ENCODE measurements at places on chromosomes 6 and 20.

DNA sequence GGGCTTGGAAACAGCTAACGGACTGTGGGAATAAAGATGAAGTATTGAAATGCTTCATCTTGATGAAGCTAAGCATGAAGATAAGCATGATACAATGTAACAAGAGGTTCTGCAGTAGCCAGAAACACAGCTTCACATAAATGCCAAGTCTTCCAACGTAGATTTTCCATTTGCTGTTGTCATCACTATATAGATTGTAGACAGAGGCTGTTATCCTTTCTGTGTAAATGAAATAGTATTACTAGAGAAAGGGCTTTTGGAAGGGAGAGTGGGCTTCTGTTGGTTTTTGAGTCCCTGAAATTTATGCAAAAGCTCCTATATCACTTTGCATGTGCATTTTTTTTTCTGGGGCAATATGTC, 649.0 kb downstream of the RNF144B start:
- no peak for DNase-seq

DNA sequence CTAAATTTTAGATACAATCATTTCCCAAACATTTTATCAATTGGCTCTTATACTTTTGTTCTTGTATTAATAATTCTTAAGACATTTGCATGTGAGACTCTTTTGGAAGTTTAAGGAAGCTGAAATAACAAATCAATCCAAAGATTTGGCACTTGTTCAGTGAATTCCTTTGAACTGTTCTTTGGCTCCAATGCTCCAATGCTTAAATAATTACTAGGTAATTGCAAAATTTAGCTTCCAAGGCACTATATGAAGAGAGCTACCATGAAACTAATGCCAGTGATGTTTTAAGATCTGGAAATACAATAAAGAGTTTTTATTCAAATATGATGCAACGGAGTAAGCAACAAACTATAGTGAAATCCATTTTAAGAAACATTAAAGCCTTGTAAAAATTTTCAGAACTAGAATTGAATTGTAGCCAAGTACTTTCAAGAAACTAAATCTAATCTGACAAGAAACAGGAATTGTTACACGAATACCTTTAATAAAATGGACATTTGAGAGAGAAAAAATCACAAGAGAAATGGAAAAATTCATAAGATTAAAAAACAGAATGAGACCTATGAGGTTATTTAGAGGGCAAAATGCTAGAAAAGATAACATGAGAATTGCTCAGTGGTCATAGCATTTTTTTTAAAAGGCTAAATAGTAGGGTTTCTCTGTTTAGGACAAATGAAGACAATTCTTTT, 43.6 kb upstream of the SMLR1 start:
- no peak for DNase-seq

- DNase-seq: no peak
These were observed 104.6 kb upstream of the CDYL start for GRCh38 chr6:4671587-4672115.

DNA sequence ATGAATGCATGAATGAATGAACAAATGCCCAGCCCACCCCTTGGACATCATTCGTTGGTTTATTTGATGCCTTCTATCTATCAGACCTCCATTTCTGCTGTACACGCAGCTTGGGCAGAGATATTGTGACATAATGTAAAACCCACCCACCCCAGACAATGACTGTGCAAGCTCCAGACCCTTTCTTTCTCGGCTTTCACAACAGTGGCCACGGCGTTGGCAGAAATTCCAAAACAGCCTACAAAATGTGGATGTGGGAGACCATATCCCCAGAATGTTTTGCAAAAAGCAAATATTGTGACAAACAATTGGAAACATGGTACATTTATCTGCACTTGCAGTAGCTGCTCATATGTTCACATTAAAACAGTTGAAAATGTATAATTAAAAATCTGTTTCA, 162.0 kb upstream of the MAFB start:
- no peak for DNase-seq

DNA sequence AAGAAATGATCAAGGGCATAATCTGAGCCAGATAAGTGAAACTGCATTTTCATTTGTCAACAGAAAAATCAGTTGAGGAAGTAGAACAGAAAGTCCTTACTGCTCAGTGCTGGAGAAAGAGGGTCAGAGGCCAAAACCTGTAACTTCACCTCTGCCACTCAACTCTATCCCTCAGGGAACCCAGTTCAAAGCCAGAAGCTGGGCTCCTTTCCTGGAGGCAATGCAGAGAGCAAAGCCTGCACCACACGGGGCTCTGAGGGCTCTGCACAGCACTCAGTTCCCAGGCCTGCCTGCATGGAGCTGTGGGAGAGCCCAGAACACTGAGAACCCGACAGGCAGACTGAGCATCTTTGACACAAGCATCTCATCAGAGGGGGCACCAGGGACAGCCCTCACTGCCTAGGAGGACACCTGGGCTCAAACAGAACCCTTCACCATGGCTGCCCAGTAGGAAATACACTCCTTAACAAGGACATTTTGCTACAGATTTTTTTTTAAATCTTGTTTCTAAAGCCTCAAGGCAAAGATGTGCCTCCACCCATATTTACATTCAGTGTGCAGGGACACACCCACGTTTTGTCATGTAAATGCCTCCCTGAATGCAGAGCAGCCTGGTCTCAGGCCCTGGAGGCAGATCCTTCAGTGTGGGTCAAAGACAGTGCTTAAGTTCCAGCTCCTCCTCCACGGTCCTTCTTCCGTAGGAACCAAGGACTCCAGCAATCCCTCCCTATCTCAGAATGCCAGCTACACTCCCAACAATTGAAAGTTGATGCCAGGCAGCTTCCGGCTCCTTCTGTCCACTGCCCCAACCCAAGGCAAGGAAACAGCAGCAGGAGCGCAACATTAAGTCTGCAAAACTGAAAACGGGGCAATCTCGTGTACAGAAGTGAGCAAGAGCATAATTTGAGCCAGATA, 6.6 kb downstream of the RNASET2 start:
- DNase-seq: no peak

DNA sequence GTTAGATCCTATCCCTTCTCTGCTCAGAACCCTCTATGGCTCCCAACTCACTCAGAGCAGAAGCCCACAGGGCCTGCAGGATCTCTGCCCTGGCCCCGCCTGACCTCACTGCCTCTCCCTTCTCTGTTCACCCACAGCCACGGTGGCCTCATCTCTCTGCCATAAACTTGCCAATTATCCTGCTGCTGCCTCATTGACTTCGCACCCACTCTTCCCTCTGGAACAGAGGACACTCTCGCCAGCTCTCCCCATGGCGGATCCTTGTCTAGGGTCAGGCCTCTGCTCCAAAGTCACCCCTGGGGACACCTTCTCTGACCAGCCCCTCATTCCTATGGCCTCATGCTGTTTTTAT, 86.4 kb downstream of the CEBPB start:
- no peak for DNase-seq

GRCh38 chr6:154170106-154170505, 131.1 kb downstream of the OPRM1 start:
- DNase-seq: no peak

DNA sequence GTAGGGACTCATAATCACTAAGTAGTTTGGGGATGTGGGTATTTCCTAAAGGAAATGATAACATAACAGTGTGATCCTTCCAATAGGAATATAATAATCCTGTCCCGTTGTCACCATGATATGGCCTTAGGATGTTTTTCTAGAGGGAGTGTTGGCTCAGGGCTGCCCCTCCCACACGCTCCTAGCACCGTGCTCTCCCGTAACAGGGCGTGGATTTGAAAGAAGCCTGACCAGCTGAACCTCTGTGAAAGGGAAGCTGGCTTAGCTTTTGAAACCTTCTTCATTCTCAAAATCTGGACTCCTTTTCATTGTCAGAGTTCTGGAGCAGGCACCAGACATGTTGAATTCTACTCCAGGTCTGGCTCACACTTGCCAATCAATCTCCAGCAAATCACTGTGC, 103.4 kb upstream of the SASH1 start:
- DNase-seq: no peak

DNA sequence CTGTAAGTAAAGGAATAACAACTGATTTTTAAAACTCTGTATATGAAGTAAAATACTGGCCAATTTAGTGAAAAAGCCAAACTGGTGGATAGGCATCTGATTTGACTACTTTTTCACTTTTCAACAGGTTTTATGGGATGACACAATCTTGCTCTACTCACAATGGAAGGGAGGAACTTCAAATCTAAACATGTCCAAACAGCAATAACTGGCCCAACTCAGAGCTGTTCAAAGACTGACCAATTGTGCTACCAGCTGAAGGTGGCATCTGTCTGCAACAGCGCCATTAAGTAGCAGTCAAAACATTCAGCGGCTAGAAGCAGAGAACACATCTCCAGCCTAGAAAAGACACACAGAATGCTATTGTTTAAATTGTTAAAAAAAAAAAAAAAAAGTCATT, 44.6 kb downstream of the SESN1 start:
- DNase-seq: no peak

GRCh38 chr6:113301651-113302050, 555.5 kb upstream of the MARCKS start:
- no peak for DNase-seq

GRCh38 chr20:59207235-59207634, 43.6 kb downstream of the ZNF831 start:
- no peak for DNase-seq

- no peak for DNase-seq
These were observed 21.9 kb upstream of the ZSCAN9 start for GRCh38 chr6:28203201-28203600.

DNA sequence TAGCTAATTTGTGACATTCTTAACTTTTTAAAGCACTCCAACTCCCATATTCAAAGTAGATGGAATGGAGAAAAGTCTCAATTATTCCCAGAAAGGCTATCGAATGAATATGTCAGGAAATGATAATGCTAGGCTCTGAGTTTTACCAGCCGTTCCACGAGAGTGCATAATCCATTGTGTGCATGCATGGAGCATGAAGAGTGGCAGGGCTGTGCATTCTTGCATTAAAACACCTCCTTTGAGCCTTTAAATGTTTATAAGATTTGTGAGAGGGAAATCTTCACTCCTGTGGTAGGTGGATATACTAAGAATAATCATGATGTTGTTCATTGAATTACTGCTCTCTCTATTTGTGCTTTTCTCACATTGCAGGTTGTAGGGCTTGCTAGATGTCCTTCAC, 178.3 kb downstream of the CARMIL1 start:
- no peak for DNase-seq

GRCh38 chr6:38570750-38571149, 69.0 kb downstream of the BTBD9 start:
- no peak for DNase-seq

- no peak for DNase-seq
These were observed 27.5 kb downstream of the PTPN1 start for GRCh38 chr20:50537546-50538201.

GRCh38 chr6:134822920-134823709, 126.8 kb downstream of the ALDH8A1 start:
- DNase-seq: no peak

DNA sequence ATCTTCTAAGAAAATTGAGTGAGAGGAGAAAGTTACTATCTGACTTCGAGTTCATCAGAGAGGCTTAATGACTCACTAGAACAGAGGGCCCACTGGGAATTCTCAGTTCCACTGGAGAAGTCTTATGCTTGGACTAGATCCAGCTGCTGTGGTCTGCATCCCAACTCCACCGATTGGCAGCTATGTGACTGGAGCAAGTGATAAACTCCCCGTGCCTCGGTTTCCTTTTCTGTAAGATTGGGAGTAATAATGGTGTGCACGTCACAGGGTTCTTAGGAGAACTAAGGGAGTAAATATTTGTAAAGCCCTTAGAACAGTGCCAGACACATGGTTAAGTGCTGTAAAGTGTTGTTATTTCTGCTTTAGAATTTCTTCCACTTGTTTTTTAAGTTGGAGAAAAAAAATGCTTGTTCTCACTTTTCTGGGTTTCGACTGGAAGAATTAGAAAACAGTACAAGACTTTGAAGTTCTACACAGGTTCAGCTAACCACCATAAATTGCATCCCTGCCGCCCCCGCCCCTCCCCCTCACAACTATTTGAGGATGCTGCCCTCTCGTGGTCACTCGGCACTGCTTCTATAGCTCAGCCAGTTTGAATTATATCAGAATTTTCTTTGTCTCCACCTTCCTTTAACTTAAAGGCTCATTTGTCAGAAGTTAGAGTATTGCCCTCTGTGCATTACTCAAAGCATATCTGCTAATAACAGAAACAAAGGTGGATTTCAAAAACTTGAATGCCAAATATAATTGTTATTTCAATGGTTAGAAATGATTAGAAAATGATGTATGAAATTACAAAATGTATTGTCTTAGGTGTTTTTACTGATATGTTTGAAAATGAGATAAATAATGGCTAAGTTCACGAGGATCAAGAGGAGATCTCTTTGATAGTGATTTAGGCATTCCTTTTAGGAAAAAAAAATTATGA, 95.0 kb upstream of the IFNGR1 start:
- DNase-seq: peak; percentile 11

DNA sequence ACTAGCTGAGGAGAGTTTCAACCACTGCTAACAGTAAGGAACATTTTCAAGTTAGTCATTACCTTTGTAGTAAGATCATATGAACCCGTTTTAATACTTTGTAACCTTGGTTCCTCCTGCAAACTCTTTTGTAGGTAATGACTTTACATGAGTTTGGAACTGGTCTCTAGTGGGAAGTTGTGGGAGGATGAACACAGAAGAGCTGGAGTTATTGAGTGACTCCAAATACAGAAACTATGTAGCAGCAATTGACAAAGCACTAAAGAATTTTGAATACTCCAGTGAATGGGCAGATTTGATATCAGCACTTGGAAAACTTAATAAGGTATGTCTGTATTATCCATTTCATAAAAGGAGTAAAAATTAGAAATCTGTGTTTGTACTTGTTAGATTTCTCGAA, 29.3 kb downstream of the DOP1A start:
- no peak for DNase-seq

GRCh38 chr6:21228411-21228810, 365.1 kb upstream of the SOX4 start:
- no peak for DNase-seq
